ENCODE measurements at places on chromosomes 12 and 14.

GRCh38 chr12:114397978-114398881 is 7.7 kb downstream of the TBX5 start:
- DNase-seq = no peak

GRCh38 chr14:99394602-99395156 is 86.0 kb downstream of the SETD3 start:
- DNase-seq = no peak

DNA sequence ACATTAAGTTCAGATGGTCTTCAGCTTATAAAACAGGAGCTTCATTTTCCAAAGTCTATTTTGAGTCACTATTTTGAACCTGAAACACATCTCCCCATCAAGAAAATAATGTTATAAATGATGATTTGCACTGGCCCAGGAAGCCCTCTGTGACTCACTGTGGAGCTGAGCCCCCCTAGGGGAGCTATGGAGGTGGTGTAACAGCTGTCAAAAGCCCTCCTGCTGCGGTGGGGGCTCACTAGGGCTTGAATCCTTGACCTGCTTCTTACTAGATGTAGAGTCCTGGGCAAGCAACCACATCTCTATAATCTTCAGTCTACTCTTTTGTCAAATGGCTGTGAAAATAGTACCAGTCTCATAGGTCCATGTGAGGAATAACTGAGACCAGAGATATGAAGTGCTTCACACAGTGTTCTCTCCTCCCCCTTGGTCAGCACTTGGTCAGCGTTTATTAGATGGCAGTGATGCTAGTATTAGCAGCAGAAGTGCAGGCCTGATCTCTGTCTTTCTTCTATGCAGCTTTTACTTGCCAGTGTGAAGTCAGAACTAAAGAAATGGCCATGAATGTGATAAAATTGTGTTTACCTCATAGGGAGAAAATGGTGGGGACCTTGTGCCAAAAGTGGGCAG is 83.4 kb downstream of the RTN1 start:
- no peak for DNase-seq

- no peak for DNase-seq
Measured at GRCh38 chr14:100296106-100296651, 10.1 kb downstream of the SLC25A29 start.

DNA sequence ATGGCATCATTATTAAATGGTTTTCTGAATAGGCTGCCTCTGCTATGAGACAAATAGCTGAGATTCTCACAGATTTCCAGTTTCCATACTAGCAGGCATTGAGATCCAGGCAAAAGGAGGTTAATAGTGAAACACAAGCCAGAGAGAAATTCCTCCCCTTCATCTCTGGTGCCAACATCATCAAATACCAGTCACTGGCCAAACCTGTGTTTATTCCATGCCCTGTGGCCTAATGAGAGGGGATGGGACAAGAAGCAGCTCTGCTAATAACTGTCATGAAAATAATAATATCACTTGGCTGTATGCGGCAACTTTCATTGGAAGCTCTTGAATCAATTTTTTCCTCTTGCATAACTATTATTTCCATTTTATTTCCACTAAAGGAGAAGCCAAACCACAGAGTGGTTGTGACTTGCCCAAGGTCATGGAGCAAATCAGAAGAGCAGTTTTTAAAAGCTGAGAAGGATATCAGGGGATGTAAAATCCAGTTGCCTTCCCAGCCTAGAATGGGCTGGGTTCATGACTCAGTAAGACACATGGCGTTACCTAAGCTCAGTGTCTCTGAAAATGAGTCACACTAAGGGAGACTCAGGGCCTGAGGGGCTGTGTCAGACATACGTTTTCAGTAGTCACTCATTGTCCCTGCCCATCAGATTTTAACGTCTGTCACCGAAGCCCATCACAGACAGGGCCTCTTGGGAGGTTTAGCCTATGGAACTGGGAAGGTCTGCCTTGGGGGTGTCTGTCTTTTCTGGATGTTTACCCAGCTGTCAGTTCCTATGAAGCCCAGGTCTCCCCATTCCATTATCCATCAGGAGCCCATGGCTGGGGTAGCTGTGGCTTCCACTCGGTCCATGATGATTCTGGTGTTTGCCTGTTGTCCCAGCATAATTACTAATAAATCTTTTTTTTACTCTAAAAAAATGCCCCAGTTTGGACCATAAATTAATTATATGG is 208.8 kb upstream of the EEA1 start:
- DNase-seq = no peak

DNA sequence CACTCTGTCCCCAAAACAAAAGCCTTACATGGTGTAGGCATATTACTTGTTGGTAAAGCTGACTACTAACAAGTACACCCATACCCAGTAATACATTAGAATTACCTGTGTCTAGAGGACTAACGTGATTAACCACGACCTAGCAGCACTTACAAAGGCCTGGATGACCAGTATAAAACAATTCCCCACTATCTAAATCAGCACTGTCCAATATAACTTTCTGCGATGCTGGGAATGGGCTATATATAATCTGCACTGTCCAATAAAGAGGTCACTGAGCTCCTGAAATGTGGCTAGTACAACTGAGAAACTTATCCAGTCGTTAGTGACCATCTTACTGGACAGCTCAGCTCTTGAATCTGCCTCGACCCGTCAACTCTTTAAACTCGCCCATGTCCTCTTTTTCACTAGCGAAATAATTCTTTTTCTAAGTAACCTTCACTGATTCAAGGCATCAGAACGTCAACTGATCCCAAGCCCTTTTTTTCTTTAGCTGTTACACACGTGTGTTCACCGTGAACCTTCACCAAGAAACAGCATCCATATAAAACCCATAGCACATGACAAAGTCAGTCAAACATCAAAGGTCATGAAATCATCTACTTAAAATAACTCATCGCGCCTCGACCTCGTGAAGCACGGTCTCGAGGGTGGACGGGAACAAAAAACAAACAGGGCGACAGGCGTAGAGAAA is 905 bp upstream of the CIPC start:
- DNase-seq = no peak

- DNase-seq = no peak
Measured at GRCh38 chr12:15494329-15495046, 172.2 kb downstream of the PTPRO start.

DNA sequence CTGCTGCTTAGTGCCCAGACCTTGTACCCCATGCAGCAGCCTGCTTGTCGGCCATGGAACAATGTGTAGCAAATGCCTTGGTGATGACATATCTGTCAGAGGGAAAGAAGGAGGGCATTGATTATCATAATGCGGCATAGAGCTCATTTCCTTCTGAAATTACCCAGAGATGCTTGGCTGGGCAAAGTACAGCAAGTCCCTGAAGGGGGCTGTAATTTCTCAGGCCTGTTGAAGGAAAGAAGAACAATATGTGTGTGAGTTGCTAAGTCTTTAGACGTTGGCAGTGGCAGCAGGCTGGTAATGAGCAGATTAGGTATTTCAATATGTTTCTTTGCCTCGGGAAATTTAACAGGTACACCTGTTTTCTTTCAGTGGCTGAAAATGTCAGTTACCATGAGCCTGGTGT is 128.6 kb downstream of the CRADD start:
- DNase-seq = no peak

GRCh38 chr12:121284551-121285390 is 11.7 kb downstream of the CAMKK2 start:
- no peak for DNase-seq

DNA sequence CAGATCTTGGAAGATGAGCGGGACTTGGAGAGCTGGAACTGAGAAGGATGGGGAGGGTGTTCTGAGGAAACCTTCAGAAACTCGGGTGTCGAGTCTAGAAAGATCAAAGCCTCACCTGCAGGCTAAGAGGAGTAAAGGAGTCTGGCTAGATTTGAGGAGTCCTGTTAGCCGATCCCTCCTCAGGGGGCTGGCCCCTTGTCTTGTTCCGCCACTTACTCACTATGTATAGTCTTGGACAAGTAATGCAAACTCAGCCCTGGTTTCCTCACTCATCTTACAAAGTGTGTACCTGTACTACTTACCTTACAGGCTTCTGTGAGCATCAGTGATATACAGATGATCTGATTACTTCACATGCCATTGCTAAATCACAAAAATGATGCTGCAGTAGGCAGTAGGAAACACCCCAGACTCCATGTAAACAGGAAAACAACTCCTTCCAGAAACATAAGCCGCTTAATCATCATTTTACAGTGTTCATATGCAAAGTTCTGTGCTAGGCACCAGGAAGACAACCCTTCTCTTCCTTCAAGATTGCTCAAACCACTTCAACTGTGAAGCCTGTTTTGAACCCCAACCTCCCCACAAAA is 2.0 kb upstream of the SPTLC2 start:
- DNase-seq = no peak

- DNase-seq = no peak
Measured at GRCh38 chr14:62001963-62002362, 239.7 kb downstream of the SNAPC1 start.

DNA sequence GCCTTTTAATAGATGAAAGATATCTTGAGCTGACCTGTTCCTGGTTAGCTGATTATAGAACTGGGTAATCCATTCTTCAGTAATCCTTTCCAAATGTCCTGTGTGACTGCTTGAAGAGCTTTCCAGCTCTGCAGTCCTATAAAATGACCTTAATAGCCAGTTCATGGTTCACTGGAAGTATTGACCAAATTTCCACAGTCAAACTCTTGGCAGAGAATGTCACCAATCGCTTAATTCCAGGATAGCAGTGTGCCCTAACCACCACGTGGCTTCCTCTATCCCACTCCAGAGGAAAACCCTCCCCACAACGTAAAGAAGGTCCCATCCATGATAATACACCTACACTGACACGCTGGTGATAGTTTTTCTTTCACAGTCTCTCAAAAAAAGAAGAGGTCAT is 17.4 kb downstream of the PRKAB1 start:
- DNase-seq = no peak
